ENCODE measurements at places on chromosomes 3 and 15.

DNA sequence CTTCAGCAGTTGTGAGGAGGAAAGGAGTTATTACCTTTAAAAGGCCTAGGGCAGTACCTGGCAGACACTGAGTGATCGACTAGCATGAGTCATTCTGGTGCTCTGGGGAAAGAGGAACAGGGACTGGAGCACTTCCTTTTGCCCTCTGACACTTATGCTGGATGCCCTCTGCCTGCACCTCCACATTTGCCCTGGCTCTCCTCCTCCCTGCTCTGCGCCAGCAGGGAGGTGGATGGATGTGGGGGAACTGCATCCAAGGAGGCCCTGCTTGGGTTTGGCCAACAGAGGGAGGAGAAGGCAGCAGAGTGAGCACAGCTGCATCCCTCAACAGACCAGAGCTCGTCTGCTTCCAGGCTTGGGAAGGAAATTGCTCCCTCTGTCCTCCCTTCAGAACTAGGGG is 75.0 kb downstream of the SEMA5B start:
- DNase-seq = no peak

DNA sequence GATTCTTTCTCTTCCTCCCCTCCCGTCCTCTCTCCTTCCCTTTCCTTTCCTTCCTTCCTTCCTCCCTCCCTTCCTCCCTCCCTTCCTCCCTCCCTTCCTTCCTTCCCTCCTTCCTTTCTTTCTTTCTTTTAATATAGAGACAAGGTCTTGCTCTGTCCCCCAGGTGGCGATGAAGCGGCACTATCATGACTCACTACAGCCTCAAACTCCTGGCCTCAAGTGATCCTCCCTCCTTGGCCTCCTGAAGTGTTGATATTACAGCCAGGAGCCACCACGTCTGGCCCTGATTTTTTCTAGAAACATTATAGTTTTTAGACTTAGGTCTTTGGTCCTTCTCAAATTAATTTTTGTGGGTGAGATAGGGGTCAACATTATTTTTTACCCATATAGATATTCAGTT is 15.5 kb downstream of the GRM2 start:
- DNase-seq = no peak

- DNase-seq = no peak
These were observed 76.9 kb upstream of the IGSF10 start for GRCh38 chr3:151537726-151538125.

GRCh38 chr15:40182358-40183029 is 21.6 kb downstream of the BUB1B start:
- DNase-seq = no peak

DNA sequence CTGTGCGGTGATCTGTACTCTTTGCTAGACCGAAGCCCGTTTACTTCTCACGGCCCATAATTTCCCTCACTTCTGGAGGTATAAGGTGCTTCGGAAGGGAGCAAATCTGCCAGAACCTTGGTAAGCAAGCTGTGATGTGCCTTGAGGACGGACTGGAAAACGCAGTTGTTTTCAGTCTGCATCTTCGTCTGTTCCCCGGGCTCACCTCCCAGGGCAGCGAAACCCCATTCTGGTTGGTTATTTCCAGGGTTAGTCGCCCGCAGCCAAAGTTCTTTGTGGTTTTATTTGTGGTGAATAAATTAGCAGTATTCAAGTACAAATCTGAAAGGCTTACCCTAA is 401 bp downstream of the RAMAC start:
- no peak for DNase-seq

GRCh38 chr3:149688122-149688757 is 30.4 kb upstream of the WWTR1 start:
- DNase-seq = no peak

GRCh38 chr15:40826423-40827075 is 2.0 kb downstream of the PPP1R14D start:
- DNase-seq = no peak

- no peak for DNase-seq
These were observed 178.7 kb upstream of the TLE3 start for GRCh38 chr15:70276401-70276800.

GRCh38 chr3:66638717-66639116 is 137.9 kb upstream of the LRIG1 start:
- DNase-seq = no peak

- no peak for DNase-seq
These were observed 164.3 kb upstream of the LRIG1 start for GRCh38 chr3:66665021-66665695.

DNA sequence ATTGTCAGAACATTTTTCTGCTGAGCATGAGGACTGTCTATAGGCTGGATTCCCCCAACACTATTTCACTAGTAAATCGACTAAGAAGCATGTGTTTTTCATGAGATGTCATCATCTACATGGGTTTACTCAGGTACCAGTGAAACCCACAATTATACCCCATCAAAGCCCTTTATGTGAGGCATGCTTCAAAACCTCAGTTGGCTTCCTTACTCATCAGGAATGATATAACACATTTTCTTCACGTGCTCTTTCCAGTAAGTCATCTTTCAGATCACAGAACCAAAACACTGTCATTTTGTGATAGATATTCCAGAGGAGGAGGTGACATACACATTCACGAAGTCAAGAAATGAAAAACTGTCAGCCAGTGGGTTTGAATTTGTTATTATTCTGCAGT is 116.5 kb downstream of the ANO10 start:
- DNase-seq = no peak

GRCh38 chr3:69087030-69087791 is 2.5 kb downstream of the ARL6IP5 start:
- no peak for DNase-seq

DNA sequence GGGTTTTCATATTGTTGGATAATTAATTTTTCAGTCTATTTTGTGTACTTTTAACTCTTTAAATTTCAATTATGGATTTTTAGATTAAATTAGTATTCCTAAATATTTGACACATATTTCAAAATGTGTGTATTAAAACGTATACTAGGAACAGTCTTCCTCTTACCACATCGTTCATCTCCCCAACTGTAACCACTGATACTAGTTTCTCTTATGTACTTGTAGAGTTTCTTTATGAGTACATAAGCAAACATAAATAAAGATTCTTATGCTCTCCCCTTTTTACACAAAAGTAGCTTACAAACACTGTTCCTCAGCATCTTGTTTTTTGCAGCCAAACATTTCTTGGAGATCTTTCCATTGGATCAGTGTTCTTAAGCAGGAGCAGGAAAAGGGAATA is 45.9 kb downstream of the CMSS1 start:
- no peak for DNase-seq

DNA sequence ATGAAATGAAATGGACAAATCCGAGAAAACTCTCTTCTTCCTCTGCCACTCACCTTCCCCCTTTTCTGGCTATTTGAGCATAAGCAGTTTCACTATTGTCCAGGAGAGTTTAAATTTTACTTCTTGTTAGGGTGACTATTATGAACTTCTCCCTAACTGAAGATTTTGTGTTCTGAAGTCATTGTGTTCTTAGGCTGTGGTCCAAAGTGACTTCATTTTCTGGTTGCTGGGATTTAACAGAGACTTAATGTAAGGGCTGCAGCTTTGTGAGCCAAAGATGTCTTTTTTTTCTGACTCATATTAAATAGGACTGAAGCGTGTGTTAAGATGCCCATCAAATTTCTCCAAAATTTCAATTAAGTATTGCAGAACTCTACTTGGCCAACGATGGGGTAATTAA is 46.5 kb upstream of the FSTL1 start:
- peak; percentile 89 for DNase-seq

GRCh38 chr3:63857311-63857710 is 6.3 kb downstream of the THOC7 start:
- DNase-seq = no peak

DNA sequence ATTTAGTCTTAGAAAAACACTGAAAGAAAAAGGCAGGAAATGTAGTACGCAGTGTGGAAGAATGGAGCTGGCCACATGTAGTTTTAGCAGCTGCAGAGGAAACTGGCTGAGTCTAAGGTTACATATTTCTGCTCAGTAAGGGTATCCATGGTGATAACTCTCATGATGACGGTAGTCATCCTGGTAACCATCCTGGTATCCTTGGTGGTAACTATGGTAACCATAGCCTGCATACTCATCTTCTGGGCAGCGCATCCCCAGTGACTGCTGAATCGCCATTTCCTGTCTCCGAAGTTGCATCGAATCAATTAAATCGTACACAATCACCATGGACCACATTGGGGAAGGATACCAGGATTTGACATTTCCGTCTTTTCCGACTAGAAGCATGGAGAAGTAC is 35.7 kb downstream of the CCDC80 start:
- peak; percentile 97 for DNase-seq

DNA sequence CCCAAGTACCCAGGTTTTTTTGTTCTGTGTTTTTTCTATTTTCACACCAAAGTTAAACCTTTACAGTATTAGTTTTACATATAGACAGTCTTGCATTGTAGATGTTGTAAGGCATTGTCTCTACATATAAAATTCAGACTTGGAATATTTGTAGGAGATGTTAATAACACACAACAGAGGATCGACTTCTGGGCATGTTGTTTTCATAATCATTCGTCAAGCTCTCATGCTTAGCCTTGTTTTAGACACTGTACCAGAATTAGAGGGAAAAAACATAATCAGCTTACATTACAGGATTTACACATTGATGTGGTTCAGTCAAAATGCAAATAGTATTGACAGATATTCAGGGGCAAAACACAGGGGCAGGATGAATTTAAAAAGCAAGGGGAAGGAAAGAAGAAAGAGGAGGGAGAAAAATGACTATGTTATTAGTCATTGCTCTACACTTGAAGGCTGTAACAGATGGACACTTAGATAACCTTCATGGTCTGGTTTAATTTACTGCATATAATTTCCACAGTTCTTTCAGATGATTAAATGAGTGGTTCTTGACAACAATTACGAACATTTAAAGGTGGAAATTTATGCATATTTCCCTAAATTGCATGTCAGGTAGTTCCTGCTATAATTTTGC is 7.5 kb downstream of the CMSS1 start:
- no peak for DNase-seq

DNA sequence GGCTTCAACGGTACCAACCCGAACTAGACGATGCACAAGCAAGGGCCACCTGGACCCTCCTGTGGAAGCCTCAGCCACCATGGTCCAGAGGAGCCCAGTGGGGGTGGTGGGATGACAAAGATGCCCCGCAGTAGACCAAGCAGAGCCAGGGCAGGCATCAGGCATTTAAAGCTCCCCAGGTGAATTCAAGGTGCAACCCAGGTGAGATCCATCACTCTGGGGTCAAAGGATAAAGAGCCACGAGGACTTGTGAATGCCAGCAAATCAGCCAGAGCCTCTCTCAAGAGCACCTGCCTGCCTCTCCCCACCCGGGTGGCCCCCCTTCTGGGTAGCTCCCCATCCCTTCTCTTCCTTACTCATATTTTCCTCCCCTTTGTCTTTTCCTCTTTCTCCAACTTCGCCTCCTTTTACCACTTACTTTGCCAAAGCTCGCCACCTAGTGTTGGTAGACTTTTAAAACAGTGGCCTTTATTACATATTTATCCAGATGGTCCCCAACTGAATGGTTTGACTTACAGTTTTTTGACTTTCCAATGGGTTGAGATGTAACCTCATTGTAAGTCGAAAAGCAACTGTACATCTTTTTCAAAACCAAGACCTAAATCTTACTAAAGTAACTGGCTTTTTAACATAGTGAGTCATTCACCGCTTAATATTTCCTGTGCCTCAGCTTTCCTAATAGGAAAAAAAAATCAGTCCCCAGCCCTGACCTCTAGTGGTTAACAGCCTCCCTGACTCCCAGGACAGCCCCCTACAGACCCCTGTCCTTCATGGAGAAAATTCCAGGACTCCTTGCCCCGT is 18.8 kb downstream of the PLA2G4F start:
- no peak for DNase-seq

DNA sequence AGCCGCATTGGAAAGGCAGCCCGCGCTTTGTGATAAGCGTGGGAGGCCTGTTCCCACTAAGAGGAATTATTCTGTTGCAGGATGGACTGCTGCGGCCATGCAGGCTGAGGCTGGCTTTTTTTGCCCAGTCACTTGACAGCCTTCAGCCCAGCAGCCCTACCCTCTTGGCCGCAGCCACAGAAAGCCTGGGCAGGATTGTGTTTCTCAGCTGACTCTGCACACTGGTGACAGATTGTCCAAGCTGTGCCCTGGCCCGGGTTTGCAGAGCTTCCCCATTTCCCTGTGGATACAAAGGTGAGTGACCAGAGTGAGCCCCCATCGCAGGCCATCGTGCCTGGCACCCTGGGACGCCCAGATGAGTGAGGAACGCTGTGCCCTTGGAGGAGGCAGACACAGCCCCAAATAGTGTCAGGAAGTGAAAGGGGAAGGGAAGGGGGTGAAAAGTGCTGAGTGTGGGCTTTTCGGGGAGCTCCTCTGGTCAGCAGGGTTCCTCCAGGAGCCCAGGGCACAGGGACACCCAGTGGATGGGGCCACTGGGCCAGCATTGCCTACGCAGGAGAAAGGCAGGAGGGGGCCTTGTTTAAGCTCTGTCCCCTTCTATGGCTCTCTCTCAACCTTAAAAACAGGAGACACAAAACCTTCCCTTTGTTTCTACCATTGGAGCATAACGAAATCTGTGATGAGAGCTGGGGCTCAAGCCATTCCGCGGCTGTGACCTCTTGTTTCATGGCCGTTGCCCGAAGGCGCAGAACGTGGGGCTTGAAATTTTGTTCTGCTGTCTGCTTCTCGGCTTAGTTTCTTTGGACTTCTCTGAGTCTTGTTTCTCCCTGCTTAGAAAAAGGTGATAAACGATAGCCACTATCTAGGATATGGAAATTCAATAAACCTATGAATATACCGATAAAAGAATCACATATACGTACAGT is 91.5 kb upstream of the MEF2A start:
- DNase-seq = no peak

DNA sequence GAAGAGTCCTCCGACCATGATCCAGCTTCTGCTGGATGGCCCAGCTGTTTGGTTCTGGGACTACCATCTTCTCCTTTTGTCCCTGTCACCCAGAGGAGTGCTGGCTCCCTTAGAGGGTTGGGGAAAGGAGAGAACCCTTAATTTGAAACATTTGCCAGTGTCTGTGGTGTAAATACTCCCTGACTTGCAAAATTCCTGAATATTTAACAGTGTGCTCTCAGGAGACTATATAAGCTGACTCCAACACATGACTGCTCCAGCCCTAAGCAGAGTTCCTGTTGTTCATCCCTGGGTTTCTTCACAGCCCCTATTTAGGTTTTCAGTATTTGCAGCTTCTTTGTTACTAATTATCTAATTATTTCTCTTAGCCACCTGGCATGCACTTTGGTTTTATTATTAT is 133.1 kb downstream of the CPNE4 start:
- DNase-seq = no peak

- DNase-seq = no peak
These were observed 51.1 kb downstream of the PTPRG start for GRCh38 chr3:61612211-61613194.

DNA sequence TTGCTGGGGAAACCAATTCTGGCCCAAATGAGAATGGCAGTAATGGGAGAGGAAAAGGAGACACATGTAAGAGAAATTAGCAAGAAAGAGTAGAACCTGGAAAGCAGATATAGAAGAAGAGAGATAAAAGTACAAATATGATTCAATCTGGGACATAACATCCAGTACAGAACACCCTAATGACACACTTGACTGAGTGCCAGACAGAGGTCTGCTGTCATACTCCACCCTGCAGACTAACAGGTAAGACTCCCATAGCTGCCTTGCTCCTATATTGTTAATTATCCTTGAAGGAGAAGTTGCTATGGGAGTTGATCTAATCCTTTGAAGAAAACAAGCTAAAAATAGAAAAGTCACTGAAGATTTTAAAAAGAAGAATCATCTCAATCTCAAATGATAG is 21.1 kb downstream of the CCPG1 start:
- DNase-seq = no peak

- DNase-seq = no peak
These were observed 93.9 kb downstream of the CPN2 start for GRCh38 chr3:194257151-194257621.

GRCh38 chr3:24763393-24763792 is 268.7 kb upstream of the THRB start:
- DNase-seq = no peak
